ENCODE measurements at places on chromosomes 2 and 18.

DNA sequence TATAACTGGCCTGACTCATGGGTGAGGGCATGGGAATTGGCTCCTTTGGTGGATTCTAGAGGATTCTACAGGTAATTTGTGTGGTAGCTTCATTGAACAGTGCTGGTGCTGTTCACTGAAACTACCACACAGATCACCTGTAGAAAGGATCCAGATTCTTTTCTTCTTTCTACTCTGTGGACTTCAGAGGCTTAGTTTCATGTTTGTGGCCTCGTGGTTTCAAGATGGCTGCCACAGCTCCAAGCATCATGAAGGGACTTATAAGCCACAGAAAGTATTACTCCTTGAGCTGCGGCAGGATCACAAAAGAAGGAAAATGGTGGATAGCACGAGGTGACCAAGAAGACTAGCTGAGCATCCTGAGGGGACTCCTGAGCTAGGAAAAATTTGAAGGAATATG is 88.9 kb downstream of the ADCYAP1 start:
- no peak for DNase-seq

DNA sequence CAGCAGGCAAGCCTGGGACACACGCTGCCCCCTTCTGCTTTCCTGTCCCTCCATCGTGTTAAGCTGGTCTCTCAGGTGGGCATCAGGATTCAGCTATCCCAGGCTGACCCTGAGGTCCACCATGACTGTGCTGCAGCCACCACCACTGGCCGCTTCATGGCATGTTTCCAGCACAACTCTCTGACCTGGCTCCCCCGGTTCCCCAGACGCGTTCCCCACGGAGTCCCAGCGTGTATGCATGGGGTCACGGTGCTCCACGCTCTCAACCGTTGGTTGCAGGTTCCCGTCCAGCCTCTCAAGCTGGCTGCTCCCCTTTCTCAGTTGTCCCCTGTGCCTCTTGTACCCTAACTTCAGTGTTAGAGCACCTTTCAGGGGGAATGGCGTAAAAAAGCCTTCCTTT is 20.3 kb downstream of the HPCAL1 start:
- DNase-seq = no peak

GRCh38 chr2:14747447-14747846 is 114.9 kb downstream of the LRATD1 start:
- no peak for DNase-seq

GRCh38 chr2:191453761-191454160 is 208.6 kb downstream of the MYO1B start:
- no peak for DNase-seq

DNA sequence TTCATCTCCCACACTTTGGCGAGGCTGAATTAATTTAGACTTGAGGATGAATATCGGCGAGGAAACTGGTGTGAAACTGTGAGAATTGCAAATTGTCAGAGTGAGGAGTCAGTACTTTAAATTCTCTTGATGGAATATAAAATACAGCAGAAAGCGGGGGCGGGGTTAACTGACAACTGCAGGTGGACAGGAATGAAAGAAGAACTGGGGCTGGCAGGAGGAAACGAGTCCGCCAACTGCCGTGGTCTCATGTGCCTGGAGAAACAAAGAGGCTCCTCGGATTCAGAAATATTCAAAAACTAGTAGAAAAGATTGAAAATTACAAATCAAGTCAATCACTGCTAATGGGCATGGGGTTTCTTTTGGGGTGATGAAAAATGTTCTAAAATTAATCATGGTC is 44.3 kb downstream of the MOGAT1 start:
- no peak for DNase-seq

GRCh38 chr2:1602278-1603010 is 141.9 kb downstream of the PXDN start:
- DNase-seq = no peak

- DNase-seq = no peak
Measured at GRCh38 chr2:225010804-225011203, 31.5 kb downstream of the DOCK10 start.

Data from DMS 273 treated with DMSO at 0.1 percent for 48 hours (cell line).